Activated CD8-positive, alpha-beta memory T cell treated with anti-CD3 and anti-CD28 coated beads for 48 hours (primary cell): ENCODE measurements at places on chromosomes 12 and 14.

DNA sequence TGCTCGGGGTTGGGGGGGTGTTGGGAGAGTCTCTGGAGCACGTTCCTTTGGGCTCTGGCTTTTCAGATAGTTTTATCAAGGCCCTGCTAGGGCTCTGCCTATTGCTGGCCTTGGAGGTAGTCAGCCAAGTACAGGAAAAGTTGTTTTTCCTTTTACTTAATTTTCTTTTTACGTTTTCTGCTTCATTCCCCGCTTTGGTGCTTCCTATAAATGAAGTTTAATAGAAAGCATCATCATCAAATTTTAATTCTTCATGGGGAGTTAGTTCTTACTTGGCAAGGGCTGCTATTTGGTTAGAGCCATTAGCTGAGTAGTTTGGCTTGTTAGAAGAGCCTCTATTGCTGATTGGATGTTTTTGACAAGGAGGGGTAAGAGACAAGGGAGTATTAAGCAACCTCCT, 15.1 kb upstream of the ADAM21 start:
- no peak for DNase-seq

DNA sequence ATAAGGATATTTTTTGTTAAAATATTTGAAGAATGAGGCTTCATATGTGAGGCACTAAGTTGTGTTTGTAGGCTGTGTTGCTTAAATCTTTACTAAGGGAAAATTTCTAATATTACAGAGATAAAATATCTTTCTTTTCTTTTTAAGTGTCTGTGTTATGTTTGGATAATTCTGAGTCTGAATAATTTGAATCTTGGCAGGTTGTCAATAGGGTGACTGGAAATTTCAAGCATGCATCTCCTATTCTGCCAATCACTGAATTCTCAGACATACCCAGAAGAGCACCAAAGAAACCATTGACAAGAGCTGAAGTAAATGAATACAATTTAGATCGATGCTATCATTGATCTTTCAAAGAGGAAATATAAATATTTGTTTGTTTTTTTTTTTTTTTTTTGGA, 29.4 kb downstream of the TMPO start:
- no peak for DNase-seq

DNA sequence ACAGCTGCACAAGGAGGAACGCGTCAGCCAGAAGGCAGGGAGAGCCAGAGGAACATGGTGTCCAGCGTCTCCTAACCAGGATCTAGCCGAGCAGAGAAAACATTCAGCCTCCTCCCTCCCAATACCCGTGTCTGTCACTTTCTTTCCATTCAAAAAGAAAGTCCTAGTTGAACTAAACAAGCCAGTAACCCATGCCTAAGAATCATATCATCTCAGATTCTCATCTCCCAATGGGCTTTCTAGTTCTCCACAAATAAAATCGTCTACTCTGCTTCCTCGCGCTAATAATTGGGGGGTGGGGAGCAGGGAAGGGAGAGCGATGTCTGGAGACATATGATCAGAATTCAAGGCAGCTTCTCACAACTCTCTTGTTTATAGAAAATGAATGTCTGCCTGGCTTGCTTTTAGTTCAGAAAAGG, 7.4 kb downstream of the NKX2-1 start:
- DNase-seq, result no peak

DNA sequence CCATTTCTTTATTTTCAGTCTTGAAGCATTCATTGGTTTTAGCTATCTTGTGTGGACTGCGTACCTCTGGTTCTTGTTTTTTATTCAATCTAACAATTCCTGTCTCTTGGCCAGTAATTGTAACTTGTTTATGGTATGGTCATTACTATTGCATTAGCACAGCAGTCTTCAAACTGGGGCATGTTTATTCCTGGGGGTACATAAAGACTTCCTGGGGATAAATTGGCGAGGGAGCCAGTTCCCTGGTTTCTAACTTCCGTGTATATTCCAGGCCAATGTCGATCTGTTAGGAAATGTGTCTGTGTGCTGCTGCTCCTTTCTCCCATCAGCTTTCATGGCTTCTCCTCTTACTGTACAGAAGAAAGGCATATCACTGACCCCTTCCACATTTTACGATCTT, 13.7 kb upstream of the EVL start:
- no peak for DNase-seq

- DNase-seq, result no peak
Measured at GRCh38 chr12:8867009-8867408, 44.6 kb downstream of the A2ML1 start.

GRCh38 chr14:74218462-74218861, 20.8 kb upstream of the VSX2 start:
- no peak for DNase-seq

DNA sequence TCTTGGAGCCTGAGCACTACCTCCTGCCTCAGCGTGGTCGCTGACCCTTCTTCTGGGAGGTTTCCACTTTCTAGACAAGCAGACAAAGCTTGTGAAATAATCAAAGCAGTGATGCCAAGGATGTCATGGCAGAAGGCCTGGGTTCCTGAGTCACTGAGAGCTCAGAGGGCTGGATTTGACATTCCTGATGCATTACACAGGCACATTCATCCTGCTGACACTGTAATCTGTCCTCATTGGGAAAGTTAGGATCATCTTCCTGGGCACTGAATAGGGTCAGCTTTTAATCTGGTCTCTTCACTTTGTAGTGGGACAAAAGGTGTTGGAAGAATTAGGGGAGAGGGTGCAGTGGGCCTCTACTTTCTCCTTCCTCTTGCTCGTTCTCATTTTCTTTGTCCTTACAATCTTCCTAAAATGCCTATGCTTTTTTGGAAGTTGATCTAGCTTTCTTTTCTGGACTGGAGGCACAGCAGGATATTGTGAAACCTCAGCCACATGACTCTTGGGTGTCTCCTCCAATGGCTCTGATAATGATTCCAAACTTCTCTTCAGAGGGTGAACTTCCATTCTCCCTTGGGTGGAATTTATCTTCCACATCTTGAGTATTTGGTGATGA, 29.6 kb downstream of the EEA1 start:
- DNase-seq, result no peak

DNA sequence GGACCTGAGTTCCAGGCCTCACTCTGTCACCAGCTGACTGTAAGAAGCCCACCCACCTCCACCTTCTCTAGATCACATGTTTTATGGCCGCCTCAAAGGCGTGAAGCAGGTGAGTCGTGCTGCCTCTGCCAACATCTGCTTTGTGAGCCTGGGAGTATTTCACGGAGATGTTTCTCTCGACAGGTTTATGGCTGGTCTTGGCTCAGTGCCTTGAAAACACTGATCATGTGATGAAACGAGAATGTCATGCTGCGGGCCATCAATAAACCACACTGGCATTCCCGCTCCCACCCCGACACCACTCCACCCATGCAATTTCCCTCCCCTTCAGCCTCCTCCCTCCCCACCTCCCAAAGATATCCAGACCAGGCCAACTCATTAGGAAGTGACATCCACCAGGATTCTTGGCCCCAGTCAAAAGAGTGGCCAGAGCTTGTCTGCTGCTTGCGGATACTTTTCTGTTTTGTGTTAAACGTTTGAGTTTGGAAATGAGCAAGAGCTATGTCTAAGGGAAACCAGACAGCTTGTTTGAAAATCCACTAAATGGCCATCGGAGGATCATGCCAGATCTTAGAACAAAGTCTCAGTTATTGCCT, 53.8 kb upstream of the NTF3 start:
- DNase-seq, result no peak

DNA sequence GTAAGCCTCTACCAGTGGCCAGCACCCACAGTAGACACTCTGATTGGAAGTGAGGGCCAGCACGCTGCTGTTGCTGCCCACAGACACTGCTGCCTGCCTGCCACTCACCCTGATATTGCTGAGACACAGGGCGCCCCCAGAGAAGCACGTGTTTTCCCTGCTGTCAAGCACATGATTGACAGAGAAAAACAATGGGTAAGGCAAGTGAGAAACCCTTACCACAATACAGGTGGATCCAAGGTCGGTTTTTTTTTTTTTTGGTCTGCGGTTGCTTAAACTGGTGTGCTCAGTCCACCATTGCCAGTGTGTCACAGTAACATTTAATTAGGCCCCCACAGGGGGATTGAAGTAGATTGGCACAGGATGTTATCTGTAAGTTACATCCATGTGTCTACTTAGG, 65.9 kb downstream of the WDR20 start:
- DNase-seq, result no peak

GRCh38 chr12:54036620-54037359, 3.9 kb downstream of the HOXC5 start:
- no peak for DNase-seq

DNA sequence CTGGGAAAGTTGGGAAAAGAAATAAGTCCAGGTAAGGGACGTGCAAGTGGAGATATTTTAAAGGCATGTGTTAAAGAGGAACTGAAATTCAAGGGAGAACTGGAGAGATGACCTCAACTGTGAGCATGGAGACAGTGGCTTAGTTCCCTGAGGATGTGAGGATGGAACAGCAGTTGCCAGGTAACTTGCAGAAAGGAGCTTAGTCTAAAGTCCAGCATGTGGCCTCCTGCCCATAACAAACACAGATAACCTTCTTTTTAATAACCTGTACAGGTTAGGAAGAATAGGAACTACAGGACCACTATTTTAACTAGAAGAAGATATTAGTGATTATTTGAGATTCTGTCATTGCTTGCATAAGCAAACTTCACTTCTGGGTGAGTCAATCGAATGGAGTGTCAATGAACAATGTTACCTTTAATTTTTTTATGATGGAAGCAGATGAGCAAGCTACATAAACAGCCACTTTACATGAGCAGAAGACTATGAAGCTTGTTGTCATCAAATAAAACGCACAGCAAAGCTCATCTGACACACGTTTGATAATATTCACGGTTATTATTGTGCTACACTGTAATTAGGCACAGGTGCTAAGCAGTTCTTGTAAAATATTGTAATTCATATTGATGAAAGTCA, 291.7 kb upstream of the DDHD1 start:
- no peak for DNase-seq

GRCh38 chr12:62190689-62191490, 69.3 kb upstream of the USP15 start:
- DNase-seq, result no peak
